ENCODE measurements at places on chromosomes 5 and 9.
A peak's percentile ranks its signal among the peaks of the same experiment; 100 is the strongest.

DNA sequence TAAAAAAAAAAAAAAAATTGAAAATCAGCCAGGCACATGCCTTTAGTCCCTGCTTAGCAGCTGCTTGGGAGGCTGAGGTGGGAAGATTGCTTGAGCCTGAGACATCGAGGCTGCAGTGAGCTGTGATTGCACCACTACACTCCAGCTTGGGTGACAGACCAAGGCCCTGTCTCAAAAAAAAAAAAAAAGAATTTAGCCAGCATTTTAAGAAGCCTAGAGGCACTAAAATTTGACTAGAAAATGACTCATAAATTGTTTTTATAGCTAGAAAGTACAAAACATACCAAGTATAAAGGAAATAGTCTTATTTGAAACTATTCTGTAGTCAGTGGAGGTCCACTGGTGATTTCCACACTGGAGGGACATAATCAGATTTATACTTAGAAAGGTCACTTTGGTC lies 17.5 kb downstream of the LRRC70 start:
- no peak for DNase-seq

DNA sequence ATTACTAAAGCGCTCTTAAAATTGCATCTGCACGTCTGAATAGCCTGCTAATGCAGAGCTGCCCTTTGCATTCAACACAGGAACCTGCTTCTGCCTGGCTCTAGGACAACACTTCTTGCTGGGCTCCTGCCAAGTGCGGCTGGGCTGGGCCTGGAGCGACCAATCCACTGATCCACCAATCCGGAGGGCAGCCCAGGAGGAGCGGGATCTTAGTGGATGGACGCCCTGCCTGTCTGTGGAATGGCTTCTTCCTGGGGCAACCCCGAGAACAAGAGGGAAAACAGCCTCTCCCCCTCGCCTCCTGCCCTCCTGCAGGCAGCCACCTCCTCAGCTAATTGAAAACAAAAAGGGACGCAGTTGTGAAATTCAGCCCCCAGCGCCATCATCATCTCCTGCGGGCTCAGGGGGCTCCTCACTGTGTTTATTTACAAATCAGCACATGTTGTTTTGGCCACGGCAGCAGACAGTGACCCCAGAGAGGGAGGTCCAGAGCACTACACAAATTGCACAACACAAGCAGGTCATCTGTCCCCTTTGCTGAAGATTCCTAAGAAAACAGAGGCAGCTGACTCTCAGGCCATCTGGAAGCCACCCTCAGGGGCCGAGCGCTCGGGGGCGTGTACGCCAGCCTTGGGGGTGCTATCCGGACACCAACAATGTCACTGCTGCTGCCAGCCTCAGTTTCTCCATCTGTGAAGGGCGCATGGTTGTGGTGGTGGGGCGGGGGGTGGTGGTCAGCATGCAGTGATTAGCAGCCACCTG lies 57.3 kb downstream of the GADD45G start:
- DNase-seq: no peak

GRCh38 chr9:15374310-15374709 lies 48.4 kb upstream of the SNAPC3 start:
- DNase-seq: no peak

- DNase-seq: peak; percentile 41
These were observed 23.1 kb upstream of the CNOT6 start for GRCh38 chr5:180470966-180471582.

GRCh38 chr5:177389241-177390169 lies 5.3 kb downstream of the SLC34A1 start:
- DNase-seq: peak; percentile 42

DNA sequence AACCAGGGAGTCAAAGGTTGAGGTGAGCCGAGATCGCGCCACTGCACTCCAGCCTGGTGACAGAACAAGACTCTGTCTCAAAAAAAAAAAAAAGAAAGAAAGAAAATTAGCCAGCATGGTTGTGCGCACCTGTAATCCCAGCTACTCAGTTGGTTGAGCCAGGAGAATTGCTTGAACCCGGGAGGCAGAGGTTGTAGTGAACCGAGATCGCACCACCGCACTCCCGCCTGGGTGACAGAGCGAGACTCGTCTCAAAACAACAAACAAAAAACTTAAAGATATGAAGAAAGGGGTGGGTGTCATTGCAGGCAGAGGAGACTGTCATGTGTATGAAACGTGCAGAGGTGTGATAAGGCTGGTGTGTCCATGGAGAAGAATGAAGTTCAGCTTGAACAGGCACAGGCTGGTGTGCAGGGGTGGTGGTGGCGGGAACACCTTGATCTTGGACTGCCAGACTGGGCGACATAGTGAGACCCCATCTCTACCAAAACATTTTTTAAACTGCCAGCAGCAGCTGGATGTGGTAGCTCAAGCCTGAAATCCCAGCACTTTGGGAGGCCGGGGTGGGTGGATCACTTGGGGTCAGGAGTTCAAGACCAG lies 69.6 kb downstream of the UGCG start:
- DNase-seq: no peak

- no peak for DNase-seq
These were observed 1.2 kb upstream of the GABRA1 start for GRCh38 chr5:161846746-161847145.

DNA sequence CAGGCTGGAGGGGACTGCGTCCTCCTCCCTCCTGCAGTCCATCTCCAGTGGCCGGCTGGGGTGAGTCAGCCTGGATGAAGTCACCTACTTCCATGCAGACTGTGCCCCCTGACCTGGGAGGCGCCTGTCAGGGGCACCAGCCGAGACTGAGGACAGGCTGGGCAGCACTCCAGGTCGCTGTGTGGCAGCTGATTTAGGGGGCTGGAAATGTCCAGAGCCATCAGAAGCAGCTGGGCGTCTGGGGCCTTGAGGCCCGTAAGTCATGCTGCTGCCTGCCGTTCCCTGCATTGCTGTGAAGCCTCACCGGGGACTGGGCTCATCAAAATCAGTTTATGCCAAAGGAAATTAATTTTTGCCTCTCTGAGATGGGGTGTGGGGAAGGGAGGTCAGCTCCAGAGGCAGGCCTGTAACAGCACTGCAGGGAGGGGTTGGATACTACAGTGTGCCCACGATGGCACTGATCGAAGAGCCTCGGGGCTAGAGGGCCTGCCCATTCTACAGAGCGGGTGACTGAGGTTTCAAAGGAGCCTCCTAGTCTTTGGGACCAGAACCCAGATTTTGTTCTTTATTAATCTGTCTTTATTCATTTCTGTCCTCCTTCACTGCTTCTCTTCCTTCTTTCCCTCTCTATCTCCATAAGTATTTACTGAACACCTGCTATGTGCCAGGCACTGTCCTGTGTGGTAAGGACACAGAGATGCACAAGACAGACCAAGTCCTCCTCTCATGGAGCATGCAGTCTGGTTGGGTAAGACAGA lies 70.4 kb upstream of the PSD2 start:
- DNase-seq: no peak

GRCh38 chr5:107633171-107633901 lies 37.4 kb downstream of the EFNA5 start:
- DNase-seq: no peak
